Stimulated activated CD4-positive, alpha-beta T cell treated with anti-CD3 and anti-CD28 coated beads, Interleukin-4, amount 100 ng/mL, for 4 hours (primary cell): ENCODE measurements at places on chromosomes 3 and 15.

GRCh38 chr15:64068133-64068532 is 21.8 kb upstream of the DAPK2 start:
- DNase-seq, result no peak

DNA sequence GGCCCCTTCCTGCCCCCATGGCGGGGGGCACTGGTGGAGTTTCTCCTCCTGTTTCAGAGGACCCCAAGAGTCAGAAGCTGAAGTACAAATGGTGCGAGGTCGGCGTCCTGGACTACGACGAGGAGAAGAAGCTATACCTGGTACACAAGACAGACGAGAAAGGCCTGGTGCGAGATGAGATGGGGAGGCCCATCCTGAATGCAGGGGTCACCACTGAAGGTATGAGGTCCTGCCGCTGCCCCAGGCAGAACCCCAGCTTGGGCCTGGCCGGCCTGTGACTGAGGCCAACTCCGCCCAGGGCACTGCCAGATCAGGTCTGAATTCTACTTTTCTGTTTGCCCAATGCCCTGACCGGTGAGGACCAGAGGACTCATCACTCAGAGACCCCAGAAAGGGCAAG is 15.0 kb downstream of the DNAH1 start:
- DNase-seq, result no peak

DNA sequence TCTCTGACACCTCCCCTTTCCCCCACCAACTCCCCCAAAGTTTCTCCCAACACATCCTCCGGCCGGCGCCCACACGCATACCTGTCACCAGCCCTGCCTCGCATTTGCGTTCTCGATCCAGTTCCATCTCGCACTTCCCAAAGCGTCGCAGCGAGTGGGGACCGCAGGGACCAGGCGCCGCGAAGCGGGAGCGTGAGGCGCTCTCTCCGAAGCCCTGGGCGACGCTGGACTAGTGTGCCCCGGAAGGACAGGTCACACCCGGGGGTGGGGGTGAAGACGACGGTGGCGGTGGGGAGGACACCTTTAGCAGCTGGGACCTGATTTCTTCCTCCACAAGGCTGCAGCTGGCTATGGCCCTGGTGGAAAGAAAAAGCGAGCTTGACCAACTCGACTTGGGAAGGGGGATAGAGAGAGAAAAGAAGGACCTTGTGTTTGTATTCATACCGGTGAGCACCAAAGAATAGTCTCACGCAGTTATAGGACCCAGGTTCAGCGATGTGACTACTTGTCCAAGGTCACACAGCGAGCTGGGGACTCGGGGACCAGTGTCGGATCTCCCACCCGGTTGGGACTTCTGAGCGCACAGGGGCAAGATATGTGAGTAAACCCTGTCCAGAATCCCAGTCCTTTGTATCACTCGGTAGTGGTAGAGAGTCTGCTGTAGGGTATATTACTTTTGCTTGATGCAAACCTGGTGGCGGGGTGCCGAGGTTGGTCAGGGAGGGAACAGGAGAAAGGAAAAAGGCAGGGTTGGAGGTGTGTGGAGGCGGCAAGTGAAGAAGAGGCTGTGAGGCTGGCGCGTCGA is 607 bp upstream of the GHSR start:
- no peak for DNase-seq

GRCh38 chr15:75362642-75363249 is 5.7 kb downstream of the MAN2C1 start:
- DNase-seq, result no peak

DNA sequence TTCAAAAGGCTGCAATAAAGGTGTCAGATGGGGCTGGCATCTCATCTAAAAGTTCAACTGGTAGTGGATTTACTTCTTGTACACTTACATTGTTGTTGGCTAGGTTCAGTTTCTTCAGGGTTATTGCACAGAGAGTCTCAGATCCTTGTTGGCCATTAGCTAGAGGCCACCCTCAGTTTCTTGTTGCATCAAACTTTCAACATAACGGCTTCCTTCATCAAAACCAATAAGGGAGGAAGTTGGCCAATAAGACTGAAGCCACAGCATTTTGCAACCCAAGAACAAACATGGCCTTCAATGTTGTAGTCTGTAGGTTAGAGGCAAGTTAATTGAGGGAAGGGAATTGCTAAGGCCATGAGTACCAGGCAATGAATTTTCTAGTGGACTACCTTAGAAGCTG is 218.0 kb downstream of the ZBBX start:
- DNase-seq, result no peak

GRCh38 chr3:133691273-133692107 is 29.7 kb upstream of the TOPBP1 start:
- no peak for DNase-seq

- DNase-seq, result no peak
These were observed 17.9 kb downstream of the ACSBG1 start for GRCh38 chr15:78216276-78217104.
